Lung (tissue), 17 donors: ENCODE measurements at places on chromosomes 1 and 21. TPM values are rescaled to one million over a fixed set of nuclear protein-coding genes. Genes with fewer than 3 reads are reported as not detected.
A peak's percentile ranks its signal among the peaks of the same experiment; 100 is the strongest.

ELF3 gene
- polyA plus RNA-seq = 143 TPM

GRCh38 chr1:244645414-244645813, 7.5 kb upstream of the DESI2 start:
- DNase-seq = no peak
- no peaks in the 10 kb centered on the region for H3K27me3 ChIP-seq
- H3K4me3 ChIP-seq = no peak overlapping the region
- H3K27ac ChIP-seq = no peak overlapping the region

DNA sequence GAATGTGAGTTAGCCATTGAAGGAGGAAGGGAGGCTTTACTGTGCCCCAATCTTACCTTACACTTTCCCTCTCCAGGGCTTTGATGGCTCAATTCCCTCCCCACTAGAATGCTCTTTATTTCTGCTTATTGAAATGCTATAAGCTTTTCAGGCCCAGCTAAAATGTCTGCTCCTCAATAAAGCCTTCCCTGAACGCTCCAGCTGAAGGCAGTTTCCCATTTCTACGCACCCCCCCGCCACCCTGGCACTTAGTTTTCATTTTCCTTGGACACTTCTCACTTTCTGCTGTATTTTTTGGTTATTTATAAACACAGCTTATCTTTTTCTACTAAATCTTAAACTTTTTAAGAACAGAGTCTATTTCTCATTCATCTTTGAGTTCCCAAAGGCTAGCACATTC, 7.1 kb upstream of the TMEM167B start:
- no peaks in the 10 kb centered on the region for H3K27me3 ChIP-seq
- no peaks in the 10 kb centered on the region for H3K4me1 ChIP-seq
- H3K27ac ChIP-seq = no peak overlapping the region
- H3K4me3 ChIP-seq = no peak overlapping the region
- H3K36me3 ChIP-seq = no peaks in the 10 kb centered on the region

CATSPER4 gene
- not detected for polyA plus RNA-seq

WNT9A gene
- polyA plus RNA-seq = 4.3 TPM

WARS2 gene
- polyA plus RNA-seq = 7.0 TPM

DNA sequence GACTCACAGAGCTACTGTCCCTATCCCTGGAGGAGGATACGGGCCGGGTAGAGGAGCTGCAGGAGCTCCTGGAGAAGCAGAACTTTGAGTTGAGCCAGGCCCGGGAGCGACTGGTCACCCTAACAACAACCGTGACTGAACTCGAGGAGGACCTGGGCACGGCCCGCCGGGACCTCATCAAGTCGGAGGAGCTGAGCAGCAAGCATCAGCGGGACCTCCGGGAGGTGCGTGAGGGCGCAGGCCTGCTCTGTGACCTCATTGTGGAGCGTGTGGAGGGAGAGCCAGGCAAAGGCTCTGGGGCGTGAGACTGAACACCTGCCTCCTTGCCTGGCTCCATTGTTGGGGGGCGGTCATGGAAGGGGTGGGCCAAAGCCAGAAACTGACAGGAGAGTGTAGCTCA, 19.0 kb downstream of the PPFIA4 start:
- H3K27ac ChIP-seq = no peak overlapping the region
- H3K27me3 ChIP-seq = no peaks in the 10 kb centered on the region
- DNase-seq = no peak
- no peaks in the 10 kb centered on the region for H3K4me1 ChIP-seq

- no peaks in the 10 kb centered on the region for H3K36me3 ChIP-seq
- H3K27ac ChIP-seq = no peak overlapping the region
- no peak for DNase-seq
- H3K27me3 ChIP-seq = no peaks in the 10 kb centered on the region
- H3K4me3 ChIP-seq = no peak overlapping the region
- H3K4me1 ChIP-seq = peaks cover 20% of the 10 kb centered on the region
Measured at GRCh38 chr1:91827087-91827458, 58.9 kb downstream of the TGFBR3 start.

- DNase-seq = no peak
- H3K36me3 ChIP-seq = no peaks in the 10 kb centered on the region
- no peak overlapping the region for H3K4me3 ChIP-seq
- H3K4me1 ChIP-seq = no peaks in the 10 kb centered on the region
- peaks cover 17% of the 10 kb centered on the region for H3K27me3 ChIP-seq
Measured at GRCh38 chr1:4166713-4167112, 266.6 kb upstream of the C1orf174 start.

DNA sequence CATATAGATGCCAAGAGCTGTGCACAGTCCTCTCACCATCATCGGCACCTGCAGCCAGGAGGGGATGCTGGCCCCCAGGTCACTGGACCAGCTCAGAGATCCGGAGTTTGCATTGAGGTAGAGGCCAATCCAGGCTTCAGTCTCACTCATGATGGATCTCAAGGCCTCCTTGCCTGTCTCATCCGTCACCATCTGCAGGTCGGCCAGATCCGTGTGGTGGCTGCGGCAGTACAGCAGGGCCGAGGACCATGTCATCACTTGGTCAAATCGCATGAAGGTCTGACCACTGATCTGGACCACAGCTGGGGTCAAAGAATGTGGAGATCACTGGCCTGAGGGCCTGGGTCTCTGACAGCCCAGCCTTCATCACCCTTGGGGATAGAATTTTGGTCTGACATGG, 6.6 kb downstream of the CLEC20A start:
- H3K27ac ChIP-seq = no peak overlapping the region
- H3K4me3 ChIP-seq = no peak overlapping the region
- no peaks in the 10 kb centered on the region for H3K36me3 ChIP-seq
- DNase-seq = no peak
- H3K4me1 ChIP-seq = no peaks in the 10 kb centered on the region

DNA sequence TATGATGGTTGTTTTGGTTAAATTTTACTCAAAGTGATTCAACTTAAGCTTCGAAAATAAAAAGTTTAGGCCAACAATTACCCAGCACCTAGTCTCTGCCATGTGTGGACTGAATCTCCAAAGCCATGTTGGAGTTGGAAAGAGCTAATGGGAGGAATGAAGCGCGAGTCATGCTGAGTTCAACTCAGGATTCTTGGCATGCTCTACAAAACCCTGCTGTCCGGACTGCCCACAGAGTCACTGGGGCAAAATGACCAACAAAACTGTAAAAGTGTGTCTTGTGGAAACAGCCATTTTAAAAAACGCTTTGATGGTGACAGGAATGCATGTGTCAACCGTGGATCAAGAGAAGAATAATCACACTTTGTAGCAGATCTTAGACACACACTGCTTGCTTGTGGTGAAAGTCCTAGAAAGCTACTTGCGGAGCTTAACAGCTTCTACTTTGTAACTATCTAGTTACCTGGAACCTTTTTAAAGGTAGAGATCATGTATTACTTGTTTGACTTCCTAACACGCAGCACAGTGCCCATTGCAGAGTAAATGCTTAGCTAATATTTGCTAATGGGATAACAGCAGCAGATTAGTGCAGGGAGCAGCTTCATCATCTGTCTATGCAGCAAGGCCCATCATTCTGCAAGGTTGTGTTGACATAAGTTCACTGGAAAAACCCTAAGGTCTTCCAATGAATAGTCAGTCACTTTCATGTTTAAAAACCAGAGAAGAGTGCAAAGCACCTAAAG, 7.0 kb upstream of the GBP6 start:
- H3K4me1 ChIP-seq = no peaks in the 10 kb centered on the region
- DNase-seq = no peak
- no peak overlapping the region for H3K4me3 ChIP-seq
- no peak overlapping the region for H3K27ac ChIP-seq

RGS7 gene
- polyA plus RNA-seq = 0.08 TPM

DNA sequence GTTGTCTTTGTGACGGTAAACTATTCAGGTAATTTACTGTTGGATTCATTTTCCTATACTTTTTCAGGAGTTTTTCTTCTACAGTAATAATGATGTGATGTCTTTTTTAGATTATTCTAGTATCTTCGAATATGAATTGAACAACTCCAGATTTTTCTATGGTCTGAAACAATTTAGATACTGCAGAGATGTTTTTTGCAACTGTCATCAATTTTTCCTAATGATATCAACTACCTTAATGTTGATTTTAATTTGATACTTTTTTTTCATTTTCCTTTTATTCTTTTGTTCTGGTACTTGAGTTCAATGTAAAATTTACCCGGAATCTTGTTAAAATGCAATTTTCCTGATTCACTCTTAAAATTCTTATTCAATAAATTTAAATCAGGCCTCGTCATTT, 110.4 kb downstream of the KCNT2 start:
- no peak for DNase-seq
- H3K27me3 ChIP-seq = no peaks in the 10 kb centered on the region
- no peaks in the 10 kb centered on the region for H3K36me3 ChIP-seq
- no peak overlapping the region for H3K4me3 ChIP-seq
- H3K4me1 ChIP-seq = no peaks in the 10 kb centered on the region
- no peak overlapping the region for H3K27ac ChIP-seq

TMEM125 gene
- polyA plus RNA-seq = 101 TPM

DNA sequence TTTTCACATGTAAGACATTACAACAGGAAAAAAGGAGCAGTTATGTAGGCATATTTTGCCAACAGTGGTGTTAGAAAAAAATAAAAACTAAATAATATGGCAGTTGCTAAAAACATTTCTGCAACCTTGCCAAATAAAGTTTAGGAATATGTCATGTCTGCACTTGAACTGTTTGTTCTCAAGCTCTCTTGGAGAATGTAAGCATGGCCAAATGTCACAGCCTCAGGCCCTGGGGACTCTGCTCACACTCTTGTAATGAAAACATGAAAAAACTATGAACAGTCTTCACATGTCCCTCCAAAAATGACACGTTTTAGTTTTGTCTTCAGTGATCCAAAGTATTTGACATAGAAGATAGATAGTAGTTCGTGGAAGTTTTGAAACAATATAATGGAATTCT, 753.3 kb downstream of the LTN1 start:
- no peak overlapping the region for H3K4me3 ChIP-seq
- DNase-seq = peak; percentile 84
- no peaks in the 10 kb centered on the region for H3K36me3 ChIP-seq

GRCh38 chr1:21664806-21665588, 4.2 kb downstream of the RAP1GAP start:
- H3K27me3 ChIP-seq = peaks cover 4% of the 10 kb centered on the region
- no peak for DNase-seq
- no peaks in the 10 kb centered on the region for H3K36me3 ChIP-seq
- no peaks in the 10 kb centered on the region for H3K4me1 ChIP-seq
- no peak overlapping the region for H3K4me3 ChIP-seq

DNA sequence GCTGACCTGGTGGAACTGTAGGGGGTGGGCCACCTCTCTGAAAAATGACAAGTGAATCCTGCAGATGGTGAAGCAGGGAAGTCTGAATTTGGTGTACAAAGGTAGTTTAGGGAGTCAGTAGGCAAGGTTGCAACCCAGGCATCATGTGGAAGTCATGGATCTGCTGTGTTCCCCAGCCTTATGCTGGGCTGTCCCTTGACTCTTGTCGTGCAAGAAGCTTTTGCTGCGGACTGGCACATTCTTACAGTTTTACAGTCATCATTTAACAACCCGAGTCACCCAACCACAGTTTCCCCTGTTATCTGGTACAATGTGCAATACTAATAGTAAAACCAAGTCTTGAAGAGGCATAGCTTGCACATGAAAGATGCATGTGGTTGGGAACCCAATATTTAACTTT, 13.2 kb downstream of the RHOU start:
- no peak overlapping the region for H3K27ac ChIP-seq
- H3K36me3 ChIP-seq = peaks cover 5% of the 10 kb centered on the region
- no peak for DNase-seq
- H3K4me3 ChIP-seq = no peak overlapping the region
- peaks cover 3% of the 10 kb centered on the region for H3K4me1 ChIP-seq

FCRL1 gene
- polyA plus RNA-seq = 4.2 TPM

PADI1 gene
- polyA plus RNA-seq = 0.09 TPM

GRCh38 chr1:231626951-231627614, 493 bp downstream of the DISC1 start:
- H3K27ac ChIP-seq = peak overlapping the region; percentile 91
- peak; percentile 87 for DNase-seq
- H3K4me3 ChIP-seq = peak overlapping the region; percentile 92
- H3K36me3 ChIP-seq = no peaks in the 10 kb centered on the region

DNA sequence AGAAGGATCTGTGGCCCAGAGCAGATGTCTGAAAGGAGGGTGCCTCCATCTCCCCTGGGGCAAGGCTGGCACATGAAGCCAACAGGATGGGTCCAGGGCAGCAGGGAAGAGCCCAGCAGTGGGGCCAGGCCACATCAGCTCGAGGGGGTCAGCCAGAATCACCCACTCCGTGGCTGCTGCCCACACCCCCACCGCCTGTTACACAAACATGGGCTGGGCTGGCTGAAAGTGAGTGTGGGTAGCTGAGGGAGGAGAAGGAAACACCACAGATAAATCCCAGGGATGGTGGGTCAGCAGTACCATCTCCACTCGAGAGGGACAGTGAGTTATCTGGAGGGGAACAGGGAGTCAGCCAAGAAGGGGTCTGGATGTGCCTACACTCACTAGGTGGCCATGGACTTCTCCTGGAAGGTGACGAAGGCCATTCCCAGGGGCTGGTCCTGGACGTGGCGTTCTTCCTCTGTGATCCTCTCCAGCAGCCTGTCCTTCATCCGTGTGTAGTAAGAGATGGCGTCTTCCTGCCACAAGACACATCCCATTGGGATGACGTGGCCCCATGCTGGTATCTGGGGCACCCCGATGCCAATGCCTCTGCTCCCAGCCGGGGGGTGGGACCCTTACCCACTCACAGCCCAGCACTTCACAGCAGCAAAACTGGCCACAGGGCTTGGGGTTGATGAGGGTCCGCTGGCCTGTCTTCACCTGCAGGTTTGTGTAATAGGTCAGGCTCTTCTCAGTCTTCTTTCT, 20.2 kb downstream of the TMEM63A start:
- H3K27ac ChIP-seq = no peak overlapping the region
- no peaks in the 10 kb centered on the region for H3K27me3 ChIP-seq
- DNase-seq = no peak
- peaks cover 21% of the 10 kb centered on the region for H3K36me3 ChIP-seq
- peaks cover 8% of the 10 kb centered on the region for H3K4me1 ChIP-seq

DNA sequence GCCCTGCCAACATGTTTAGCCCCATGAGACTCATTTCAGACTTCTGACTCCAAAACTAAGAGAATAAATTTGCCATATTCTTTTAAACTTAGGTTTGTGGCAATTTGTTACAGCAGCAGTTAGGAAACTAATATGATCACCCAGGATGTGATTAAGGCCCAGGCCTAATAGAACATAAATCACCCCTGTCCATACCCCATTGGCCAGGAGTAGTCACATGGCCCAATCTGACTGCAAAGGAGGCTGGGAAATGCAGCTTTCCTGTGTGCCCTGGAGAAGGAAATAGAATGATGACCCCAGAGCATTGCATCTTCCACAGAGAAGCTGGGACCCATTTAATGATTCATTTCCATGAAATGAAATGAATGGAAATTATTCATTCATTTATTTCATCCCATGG, 100.4 kb upstream of the KLHDC7A start:
- no peak overlapping the region for H3K4me3 ChIP-seq
- H3K27ac ChIP-seq = no peak overlapping the region
- H3K27me3 ChIP-seq = peaks cover 3% of the 10 kb centered on the region
- no peaks in the 10 kb centered on the region for H3K36me3 ChIP-seq

DNA sequence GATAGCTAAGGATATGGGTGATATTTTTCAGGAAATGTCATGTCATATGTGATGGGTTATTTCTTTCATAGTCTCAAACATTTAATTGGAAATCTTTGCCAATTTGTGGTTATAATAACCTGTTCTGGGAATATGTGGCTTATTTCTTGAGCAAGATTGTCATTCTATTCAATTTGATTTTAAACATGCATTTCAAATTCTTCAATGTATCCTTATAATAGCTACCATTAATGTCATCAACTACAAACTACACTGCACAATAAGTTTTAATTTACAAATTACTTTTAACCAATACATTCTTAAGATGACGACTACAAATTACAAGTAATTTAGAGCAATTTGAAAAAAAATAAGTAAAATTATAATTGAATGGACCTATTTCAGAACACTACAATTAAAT, 164.9 kb downstream of the BRINP3 start:
- H3K27ac ChIP-seq = no peak overlapping the region
- no peak overlapping the region for H3K4me3 ChIP-seq
- H3K36me3 ChIP-seq = no peaks in the 10 kb centered on the region
- H3K27me3 ChIP-seq = no peaks in the 10 kb centered on the region
